ENCODE measurements at places on chromosomes 2 and 18.

DNA sequence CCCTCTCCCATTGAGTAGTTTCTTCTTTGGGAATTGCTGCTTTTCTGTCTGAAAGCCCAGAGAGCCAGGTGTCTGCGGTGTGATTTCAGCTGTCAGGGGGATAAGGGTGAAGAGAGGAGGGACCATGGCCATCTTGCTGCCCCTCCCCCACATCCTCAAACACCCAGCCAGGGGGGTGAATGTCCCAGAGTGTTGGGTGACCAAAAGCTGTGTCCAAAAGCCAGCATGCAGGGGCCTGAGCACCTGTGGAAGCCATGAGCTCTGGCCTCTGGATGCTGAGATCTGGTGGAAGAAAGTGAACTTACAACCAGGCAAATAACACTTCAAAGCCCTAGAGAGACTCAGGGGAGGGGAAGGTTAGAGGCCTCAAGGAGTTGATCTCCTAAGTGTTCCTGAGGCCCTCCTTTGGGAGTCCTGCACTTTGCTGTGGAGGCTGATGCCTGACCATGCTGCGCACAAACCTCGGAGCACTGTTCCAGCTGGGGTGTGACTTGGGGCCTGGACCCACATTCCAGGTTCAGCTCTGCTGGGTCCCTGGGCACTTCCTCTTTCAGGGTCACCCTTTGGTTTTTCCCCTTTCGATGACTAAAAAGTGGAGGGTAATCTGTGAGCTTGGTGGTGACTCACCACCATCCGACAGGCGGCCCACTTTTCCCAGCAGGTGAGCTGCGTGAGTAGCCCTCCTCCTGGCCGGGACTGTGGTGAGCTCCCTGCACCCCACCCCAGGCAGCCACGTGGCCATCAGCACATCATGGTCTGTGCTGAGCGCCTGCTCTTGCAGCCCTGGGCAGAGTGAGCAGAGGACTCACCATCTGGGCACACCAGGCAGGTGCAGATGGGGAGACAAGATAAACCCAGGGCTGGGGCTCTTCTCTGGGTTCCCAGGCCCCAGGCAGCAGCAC, 66.8 kb upstream of the FOSL2 start:
- DNase-seq = no peak

GRCh38 chr2:33632831-33633230, 33.7 kb upstream of the FAM98A start:
- DNase-seq = no peak

DNA sequence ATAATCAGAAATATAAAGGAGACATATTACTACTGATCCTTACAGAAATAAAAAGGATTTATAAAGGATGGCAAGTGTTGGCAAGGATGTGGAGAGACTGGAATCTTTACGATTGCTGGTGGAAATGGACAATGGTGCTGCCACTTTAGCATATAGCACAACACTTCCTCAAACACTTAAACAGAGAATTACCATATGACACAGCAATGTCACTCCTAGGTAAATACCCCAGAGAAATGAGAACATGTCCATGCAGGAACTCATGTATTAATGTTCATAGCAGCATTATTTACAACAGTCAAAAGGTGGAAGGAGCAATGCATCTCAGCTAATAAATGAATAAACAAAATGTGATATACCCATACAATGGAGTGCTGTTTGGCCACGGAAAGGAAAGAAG, 137.5 kb downstream of the NDUFA10 start:
- no peak for DNase-seq

DNA sequence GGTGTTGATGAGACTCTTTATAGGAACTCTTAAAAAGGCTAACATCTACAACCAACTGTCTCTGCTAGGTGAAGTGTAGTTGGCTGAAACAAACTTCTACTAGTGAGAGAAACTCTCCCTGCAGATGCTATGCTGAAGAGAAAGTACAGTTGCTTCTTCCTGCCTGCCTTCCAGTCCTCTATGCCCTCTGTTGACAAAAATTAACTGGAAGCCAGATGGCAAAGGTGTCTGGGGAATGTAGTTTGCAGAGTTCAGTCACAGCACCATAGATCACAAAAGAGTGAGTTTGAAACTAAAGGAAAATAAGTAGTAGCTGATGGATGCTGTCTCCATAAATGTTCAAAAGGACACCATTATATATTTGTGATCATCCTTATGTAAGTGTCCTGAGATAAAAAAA, 958.8 kb upstream of the NRXN1 start:
- DNase-seq = no peak

Measured in GM13977 (cell line).